ENCODE measurements at places on chromosomes 1 and 21.

DNA sequence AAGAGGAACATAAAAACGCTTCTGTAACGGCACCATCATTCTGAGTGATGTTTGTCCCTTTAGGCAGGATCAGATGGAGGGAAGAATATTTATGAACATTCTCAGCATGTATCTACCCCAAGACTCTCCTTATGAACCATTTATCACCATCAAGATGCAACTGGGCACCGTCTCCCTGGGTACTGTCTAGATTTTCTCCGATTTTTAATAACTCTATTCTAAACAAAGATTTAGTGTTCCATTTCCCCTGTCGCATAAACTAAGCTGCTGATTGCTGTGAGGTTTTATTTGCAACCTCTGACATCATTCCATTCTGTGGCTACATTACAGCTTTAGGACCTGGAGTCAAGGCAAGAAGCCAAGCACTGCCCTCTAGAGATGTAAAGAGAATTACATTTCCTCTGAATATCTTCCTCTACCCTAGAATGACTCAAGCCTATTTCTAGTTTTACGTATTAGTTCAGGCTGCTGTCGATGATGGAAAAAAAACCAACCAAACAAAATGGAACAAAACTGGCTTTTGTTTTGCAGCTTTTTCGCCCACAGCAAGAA lies 130.1 kb upstream of the MAP1LC3C start:
- no peak for DNase-seq

GRCh38 chr21:17491716-17492414 lies 21.0 kb upstream of the CXADR start:
- no peak for DNase-seq

- no peak for DNase-seq
Measured at GRCh38 chr1:208208132-208208487, 36.1 kb downstream of the PLXNA2 start.

GRCh38 chr1:17711941-17712340 lies 43.2 kb upstream of the ACTL8 start:
- no peak for DNase-seq

GRCh38 chr1:55816456-55817426 lies 601.6 kb upstream of the USP24 start:
- no peak for DNase-seq

- no peak for DNase-seq
Measured at GRCh38 chr1:34950428-34950827, 21.0 kb upstream of the DLGAP3 start.

- DNase-seq, result no peak
Measured at GRCh38 chr1:67446893-67447292, 16.7 kb upstream of the SERBP1 start.

GRCh38 chr1:240739754-240740153 lies 127.8 kb upstream of the GREM2 start:
- no peak for DNase-seq

- DNase-seq, result no peak
Measured at GRCh38 chr1:111733992-111734341, 5.2 kb downstream of the INKA2 start.

GRCh38 chr1:229209816-229210215 lies 61.1 kb upstream of the RAB4A start:
- DNase-seq, result no peak

DNA sequence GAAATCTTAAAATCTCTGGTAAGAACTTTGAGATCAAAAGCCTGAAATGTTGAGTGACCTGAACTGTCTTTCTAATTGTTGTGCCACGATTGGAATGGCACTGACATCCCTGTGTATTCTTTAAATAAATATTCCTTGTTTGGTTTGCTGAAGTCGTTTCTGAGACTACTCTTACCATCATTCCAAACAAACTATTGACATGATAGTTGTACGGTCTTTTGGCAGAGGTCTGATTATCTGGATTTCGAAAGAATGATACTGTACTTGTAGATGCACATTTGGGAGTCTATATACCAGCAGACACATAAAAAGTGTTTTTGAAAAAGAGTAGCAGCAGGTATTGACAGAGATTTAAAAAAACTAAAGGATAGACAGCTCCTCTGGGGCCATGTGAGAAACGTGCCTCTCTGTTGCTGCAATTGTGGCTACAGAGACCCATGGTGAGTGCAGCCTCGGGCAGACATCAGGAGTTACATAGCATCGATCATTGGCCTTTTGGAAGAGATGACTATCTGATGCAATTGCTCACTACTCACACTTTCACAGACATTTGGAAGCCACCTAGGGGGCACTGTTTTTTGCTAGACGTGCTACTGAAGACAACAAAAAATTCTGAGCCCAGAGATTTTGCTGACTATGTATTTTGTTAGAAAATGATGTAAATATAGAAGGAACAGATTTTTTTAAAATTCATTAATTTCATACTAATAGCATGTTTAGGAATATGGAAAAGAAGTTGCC lies 464.5 kb downstream of the KCNT2 start:
- no peak for DNase-seq

DNA sequence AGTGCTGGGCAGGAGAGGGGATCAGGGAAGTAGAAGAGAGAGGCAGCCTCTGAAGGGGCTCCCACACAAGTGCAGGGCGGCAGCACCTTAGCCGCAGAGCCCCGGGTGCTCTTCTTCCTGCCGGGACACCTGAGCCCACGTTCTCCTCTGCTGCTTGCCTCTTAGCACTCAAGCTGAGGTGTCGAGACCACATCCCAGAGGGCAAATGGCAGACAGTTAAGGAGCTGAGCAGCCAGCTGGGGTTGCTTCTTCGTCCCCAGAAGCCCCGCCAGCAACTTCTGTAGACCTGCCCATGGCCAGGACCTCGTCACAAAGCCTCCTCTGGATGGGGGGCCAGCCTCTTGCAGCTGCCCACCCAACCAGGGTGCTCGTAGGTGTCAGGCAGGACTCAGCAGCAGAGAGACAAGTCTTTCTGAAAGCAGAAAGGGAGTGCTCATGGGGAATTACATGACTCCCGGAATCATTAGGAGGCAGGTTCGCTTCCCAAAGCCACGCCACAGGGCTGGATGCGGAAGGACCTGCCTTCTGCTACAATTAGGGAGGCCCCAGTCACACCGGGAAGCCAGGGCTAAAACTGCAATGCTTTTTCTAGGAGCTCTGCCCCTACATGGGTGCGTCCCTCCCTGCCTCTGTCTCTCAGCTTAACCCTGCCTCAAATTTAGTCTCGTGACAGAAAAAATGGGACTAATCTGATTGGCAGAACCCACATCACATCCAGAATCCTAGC lies 141.4 kb upstream of the RAB4A start:
- DNase-seq, result peak; percentile 70
